NCI-H1417 treated with DMSO at 0.1 percent for 48 hours (cell line): ENCODE measurements at places on chromosomes 5 and 9.

GRCh38 chr5:116088062-116088461 is 3.2 kb downstream of the COMMD10 start:
- no peak for DNase-seq

DNA sequence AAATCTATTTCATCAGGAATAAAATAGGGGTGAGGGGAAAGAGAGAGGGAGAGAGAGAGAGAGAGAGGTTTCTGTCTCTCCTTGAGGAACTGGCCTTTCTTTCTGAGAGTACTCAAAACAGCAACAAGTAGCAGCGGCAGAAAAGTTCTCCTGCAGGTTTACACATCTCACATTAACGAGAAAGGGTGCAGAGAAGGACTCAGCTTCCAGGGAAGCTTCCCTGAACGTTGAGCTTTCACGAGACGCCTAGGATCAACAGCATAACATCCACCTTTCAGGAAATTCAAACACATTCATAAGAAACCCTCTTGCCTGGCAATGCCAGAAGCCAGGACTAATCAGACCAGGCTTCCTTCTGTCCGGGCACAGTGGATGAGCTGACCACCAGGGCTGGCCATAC is 162.9 kb downstream of the ZDHHC21 start:
- DNase-seq = no peak

GRCh38 chr5:5332287-5332686 is 90.2 kb upstream of the ICE1 start:
- DNase-seq = peak; percentile 4

DNA sequence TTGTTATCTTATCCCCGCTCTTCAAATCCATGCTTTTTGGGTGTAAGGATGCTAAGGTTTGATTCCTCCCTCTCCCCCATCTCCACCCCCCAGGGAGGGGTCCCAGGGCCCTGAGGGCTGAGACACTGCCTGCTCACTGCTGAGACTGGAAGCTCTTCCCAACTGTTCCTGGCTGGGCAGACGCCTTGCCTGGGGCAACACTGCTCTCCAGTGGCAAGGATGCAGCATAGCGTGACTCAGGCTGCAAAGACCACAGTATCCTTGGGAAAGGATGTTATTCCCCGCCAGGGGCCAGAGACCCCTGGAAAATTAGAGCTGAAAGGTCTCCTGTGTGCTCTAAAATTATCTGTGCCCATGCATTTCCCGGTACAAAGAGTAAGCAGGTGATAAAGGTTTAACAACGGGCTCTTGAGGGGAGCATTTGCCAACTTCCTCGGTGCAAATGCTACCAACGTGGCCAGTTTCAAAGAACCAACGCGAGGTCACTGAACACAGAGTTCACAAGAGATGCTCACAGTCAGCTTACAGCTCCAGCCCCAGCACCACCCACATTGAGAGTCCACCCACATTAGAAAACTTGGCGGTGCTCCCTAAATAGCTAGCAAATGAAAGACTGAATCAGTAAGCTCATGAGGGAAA is 271.9 kb downstream of the NSG2 start:
- no peak for DNase-seq

GRCh38 chr5:170655476-170655875 is 128.0 kb upstream of the GABRP start:
- DNase-seq = no peak

- DNase-seq = no peak
These were observed 221.4 kb downstream of the MAPKAP1 start for GRCh38 chr9:125485471-125486151.

DNA sequence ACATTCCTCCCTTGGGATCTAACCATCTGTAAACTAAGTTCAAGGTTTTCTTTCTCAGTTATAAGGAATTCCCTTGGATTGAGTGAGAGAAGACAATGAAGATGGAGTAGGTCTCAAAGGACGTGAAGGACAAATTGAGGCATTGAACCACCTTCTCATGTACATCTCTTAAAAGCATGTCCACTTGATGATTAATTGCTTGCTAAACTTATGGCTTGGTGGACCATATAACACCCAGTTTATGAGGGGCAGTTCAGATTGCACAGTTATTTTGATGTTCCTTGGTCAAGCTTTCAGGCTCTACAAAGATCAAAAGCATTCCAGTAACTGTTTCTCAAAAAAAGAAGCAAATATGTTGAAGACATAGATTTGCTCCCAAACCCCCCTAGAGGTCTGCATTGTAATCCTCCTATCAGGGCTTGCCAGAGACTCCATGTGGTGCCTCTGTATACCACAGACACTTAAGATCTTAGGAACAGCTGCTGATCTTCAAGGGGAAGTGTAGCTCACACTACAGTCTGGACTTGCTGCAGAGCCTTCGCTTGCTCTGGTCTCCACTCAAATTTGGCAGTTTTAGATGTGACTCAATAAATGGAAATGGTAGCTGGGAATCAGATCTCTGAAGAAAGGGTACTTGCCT is 56.9 kb upstream of the ALDH1A1 start:
- no peak for DNase-seq

- DNase-seq = no peak
These were observed 792.4 kb downstream of the PTPRD start for GRCh38 chr9:9820436-9820835.

DNA sequence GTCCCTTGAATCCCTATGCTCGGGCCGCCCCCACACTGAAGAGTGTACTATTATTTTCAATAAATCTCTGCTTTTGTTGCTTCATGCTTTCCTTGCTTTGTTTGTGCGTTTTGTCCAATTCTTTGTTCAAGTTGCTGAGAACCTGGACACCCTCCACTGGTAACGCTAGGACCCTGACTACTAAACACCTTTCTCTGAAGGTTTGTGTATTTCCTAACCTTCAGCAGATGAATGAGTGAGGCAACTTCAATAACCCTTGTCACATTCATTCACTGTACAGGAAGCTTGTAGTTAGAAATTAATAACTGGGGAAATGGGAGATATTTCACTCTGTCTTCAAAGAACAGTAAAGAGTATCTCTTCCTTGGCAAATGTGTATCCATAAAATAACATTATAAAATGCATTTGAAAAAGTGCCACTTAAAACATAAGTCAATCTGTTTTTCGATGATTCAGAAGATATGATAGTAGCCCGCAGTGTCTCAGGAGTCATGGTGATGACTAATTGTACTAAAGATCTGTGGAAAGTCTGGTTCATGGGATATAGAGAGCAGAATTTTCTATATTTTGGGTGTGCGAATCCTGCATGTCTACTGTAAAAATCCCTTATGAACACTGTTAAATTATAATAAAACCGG is 43.2 kb upstream of the ANKH start:
- DNase-seq = no peak

GRCh38 chr9:76926324-76926741 is 20.4 kb upstream of the PRUNE2 start:
- DNase-seq = no peak

DNA sequence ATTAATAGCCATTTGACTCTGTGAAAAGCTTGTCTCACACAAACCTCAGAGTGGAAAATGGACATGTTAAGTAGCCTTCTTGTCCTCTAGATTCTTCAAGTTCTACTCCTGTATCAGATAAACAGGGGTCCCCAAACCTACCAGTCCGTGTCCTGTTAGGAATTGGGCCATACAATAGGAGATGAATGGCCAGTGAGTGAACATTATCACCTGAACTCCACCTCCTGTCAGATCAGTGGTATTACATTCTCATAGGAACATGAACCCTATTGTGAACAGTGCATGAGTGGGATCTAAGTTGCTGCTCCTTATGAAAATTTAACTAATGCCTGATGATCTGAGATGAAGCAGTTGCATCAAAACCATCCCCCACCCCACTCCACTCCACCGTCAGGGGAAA is 136.3 kb downstream of the TMEM232 start:
- DNase-seq = no peak

DNA sequence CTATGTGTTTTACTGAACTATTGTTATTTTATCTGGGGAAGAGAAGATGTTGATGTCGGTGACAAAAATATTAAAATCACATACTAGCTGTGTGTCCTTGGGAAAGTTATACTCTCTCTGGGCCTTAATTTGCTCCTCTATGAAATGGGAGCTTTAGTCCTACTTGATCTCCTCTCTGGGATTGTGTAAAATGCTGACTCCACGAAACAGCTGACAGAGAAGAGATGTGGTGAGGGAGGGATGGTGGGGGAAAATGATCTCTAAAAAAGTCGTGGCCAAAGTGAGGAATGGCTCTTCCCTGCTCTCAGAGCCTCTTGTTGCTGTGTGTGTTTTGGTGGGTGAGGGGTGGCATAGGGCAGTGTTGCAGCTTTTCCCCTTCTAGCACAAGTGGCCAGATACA is 173.7 kb downstream of the MELK start:
- DNase-seq = no peak

DNA sequence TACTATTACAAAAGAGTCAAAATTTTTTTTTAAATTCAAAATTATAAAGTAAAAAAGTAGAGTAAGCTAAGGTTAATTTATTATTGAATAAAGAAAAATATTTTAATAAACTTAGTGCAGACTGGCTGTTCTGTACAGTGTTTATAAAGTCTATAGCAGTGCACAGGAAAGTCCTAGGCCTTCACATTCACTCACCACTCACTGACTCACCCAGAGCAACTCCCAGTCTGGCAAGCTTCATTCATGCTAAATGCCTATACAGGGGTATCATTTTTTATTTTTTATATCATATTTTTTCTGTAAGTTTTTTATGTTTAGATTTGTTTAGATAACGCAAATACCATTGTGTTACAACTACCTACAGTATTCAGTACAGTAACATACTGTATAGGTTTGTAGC is 700.7 kb upstream of the GRAMD2B start:
- DNase-seq = no peak

GRCh38 chr5:101643794-101644193 is 652.3 kb downstream of the SLCO4C1 start:
- DNase-seq = no peak

- no peak for DNase-seq
These were observed 8.1 kb upstream of the OMD start for GRCh38 chr9:92432350-92432749.

DNA sequence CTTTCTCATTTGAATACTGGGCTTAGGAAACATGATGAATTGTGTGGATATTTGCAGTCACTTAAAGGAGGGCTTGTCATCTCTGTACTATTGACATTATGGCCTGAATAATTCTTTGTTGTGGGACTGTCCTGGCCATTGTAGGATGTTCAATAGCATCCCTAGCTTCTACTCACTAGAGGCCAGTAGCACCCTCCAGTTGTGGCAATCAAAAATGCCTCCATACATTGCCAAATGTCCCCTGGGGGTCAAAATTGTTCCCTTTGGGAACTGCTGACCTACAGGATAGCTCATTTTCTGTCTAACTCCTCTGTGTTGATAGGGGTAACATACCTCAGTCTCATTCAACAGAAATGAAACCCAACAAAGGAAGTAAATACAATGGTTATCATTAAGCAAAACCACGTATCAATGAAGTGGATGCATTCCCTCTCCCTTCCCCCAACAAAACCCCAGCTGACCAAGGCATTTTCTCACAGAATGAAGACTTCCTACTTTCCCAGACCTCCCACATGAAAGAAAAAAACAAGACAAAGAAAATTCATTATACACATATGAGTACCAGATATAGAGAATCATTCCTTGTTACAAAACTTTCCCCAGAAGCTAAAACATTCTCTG is 18.1 kb downstream of the FYB1 start:
- no peak for DNase-seq

DNA sequence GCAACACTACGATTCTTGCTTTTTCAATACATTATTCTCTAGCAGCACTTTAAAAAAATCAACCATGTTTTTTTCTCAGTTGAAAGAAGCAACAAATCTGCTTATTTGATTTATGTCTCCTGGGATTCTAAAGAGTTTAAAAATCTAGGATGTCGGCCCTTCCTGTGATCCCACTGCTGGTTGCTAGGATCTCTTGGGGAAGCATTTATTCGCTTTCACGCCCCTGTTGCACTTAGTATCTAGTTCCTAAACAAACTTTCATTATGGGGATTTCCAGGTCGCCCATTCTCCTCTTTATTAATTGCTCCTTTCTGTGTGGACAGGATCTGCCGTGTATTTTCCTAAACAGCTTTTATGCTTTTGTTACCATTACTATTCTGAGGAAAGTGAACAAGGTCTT is 313.5 kb downstream of the AGTPBP1 start:
- no peak for DNase-seq

- DNase-seq = no peak
These were observed 44.5 kb upstream of the NR5A1 start for GRCh38 chr9:124551472-124552272.

DNA sequence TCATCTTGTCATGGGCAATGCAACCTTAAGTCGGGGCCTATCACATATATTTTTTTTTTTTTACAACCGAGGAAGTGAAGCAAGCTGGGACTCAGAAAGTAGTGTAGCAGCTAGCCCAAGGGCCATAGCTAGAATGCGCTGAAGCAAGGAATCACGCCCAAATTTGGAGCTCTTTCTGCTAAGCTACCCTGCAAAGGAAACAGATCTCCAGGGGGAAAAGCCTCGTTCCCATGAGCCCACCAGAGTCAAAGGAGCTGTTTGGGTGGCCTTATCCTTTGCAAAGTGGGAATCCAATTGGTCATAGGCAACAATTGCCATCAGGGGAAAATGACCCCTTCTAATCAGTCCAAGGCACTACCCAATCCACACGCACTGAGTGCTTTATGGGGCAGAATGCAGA is 390.4 kb downstream of the EBF1 start:
- DNase-seq = no peak

DNA sequence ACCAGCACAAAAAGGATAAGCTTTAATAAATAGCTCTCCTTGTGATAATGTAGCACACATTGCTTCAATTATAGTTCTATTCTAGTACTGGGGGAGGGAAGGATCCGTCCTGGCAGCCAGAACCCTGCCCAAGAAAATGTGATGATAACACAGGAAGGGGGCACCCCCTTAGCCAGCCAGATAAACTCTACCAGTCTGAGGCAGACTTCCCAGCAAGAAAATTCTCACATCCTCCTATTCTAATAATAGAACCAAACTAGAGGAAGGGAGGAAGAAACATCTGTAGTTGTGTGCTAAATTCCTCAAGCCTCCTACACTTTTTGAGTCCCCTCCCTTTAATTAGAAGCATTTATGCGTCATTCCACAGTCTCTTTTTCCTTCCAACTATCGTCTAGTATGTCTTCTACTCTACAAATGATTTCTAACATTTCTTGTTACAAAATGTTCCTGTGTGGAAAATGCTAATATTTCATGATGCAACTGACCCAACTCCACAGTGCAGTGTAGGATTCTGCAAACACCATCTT is 261.0 kb downstream of the SEMA5A start:
- DNase-seq = no peak

DNA sequence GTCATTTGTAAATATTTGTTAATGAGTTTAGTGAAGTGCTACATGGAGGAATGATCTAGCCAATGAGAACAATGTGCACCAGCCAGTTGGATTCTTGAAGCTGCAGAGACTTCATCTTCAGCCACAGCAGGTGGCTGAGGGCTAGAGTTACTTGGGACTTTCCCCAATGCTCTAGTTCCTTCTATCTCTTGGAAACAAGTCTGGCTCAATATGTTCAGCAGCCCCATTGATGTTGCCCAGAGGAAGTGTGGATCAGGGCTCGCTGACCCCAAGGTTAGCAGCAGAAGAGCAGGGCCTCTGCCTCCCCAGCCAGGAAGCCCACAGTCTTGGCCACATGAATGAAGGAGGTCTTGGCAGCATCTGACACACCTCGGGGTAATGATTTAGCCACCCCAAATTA is 117.5 kb downstream of the SLC1A3 start:
- no peak for DNase-seq
